ENCODE measurements at places on chromosomes 3 and 15.
A peak's percentile ranks its signal among the peaks of the same experiment; 100 is the strongest.

GRCh38 chr3:128076483-128077201 is 24.4 kb downstream of the SEC61A1 start:
- DNase-seq: peak; percentile 85

DNA sequence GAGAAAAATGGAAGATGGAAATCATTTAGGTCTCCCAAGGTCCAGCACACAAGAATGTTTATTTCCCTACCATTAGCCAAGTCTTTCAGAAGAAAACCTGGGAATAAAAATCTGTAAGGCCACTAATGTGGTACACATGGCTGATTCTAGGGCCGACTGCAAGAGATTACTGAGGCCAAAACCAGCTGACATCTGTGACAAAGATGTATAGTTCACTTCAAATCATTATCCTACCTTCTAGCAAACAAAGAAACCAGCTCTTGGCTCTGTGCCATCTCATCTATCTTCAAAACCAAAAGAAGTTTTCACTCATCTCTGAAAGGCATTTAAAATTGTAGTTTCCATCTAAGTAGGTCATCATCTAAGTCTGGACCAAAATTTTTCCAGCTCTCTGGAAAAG is 43.9 kb downstream of the ERC2 start:
- no peak for DNase-seq

DNA sequence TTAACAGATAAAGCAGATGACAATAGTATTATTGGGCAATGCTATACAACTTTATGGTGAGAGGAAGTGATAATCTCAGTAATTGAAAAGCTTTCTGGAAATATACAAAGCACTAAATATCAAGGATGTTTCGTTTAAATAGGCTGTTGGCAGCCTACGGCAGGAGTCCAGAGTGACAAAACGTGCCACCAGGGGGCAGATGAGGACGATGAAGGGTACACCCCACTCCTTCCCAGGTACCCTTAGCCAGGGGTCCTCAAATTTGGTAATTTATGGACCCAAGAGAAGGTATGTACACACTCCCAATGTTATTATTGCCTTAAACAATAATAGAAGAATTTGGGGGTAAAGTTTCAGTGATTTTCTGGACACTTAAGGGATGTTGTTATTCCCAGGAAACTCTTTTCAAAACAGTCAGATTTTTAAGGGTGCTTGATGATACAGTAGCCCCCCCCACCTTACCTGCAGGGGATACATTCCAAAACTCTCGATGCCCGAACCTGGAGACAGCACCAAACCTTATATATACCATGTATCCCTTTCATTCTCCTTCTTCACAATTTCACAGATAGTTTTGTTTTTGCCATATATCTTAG is 1.4 kb upstream of the MAGEL2 start:
- DNase-seq: no peak

DNA sequence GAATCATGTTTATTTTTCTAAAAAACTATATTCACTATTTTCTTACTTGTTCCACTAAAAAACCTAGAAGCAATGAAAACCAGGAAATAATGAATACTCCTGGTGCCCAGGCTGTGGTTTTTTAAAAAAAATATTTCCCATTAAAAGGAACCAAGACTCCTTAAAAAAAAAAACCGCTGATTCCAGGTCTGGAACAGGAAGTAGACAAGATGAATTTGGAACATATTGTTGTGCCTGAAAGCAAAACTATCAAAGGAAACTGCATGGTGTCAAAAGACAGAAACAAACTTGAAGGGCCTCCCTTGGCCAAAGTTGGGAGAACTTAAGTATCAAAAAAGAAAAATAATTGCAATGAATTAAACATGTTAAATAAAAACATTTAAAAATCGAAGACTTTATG is 245.3 kb upstream of the P2RY1 start:
- no peak for DNase-seq

DNA sequence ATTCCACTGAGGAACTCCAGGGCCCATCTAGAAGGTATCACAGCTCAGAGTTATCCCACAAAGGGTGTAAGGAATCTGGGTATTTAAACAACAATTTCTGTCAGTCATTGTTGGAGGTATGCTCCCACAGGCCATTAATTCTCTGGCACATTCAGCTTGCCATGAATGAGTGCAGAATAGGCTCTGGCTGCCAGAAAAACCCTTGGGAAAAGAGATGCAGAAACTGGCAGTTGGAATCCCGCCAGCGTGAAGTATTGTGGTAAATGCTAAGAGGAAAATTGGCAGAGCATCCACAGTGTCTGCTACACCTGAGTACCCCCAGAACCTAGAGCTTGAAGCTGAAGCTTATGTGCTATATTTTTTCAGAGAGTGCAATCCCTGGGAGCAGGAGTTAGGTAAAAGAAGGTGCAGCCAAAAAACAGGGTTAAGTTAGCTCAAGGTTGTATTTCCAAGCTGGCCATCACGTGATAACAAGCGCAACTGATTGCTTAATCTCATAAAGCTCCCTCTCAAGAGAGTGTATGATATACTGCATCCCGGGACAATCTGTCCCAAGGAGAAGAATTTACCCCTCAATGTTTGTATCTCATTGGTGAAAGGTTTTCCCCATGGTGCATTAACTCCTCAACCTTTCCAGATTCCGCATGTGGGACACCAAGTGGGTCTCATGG is 94.2 kb upstream of the ACP3 start:
- DNase-seq: no peak

DNA sequence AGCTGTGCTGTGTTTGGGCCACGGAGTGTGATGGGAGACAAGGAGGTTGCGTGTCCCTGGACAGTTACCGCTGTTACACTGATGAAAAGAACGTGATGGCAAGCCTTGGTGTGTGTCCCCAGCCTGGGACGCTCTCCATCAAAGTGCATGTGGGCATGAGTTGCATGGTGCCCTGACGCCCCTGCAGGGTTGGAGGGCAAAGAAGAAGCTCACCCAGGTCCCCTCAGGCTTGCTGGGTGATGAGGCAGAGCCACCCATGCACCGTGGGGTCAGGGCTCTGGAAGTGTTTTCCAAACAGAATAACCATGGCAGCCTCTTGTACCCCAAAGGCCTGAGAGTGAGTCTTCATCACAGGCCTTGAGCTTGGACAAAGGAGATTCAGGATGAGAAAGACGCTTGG is 189.2 kb downstream of the ATP10A start:
- no peak for DNase-seq

DNA sequence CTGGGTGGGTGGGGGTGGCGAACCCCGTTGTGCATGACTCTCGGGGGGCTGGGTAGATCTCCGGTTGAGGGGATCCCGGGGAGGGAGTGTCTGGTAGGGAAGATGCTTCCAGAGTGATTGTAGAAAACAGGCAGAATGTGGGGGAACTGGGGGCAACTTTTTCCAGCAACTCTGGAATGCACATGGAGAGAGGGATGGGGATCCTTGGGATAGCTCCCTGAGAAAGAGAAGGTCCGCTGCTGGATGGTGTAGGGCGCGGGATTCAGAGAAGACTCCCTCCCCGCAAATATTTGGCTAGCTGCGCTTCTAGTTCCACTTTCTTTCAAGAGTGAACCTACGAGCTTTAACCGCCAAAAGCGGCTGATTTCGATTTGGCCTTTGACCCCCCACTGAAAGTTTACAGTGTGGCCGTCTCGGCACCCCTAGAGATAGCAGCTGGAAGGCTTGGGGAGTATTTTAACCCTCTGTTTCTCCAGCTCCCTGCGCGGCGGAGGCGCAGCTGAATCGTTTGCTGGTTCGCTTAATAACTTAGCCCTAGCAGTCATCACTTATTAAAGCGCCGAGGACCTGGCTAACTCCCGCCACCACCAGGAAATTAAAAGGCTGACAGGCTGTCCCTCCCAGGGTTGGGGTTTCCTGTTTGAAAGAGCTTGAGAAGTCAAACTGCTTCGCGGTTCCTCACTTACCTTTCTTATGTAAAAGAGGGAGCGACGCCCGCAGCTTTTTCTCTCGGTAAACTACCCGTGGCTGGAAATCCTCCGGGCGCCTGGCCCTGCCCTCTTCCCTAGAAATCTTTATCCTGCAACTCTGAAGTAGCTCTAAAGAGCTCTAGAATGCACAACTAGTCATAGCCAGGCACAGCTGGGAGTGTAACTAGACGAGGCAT is 1.2 kb downstream of the PHLDB2 start:
- peak; percentile 8 for DNase-seq

DNA sequence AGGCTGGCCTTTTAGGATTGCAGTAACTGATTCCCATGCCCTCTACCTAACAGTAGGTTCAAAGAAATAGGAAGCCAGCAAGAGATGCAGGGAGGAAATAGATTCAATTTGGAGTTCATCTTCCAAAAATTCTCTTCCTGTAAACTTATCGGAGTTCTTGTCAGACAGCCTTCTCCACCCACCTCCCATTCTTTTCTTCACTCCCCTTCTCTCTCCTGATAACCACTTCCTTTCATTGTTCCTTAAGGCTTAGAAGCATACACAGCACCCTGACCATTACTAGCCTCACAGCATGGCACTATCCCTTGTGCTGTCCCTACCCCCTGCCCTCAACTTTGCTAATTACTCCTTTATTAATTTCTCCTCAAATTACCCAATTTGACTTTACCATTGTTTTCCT is 130.4 kb upstream of the ADAMTS9 start:
- no peak for DNase-seq

DNA sequence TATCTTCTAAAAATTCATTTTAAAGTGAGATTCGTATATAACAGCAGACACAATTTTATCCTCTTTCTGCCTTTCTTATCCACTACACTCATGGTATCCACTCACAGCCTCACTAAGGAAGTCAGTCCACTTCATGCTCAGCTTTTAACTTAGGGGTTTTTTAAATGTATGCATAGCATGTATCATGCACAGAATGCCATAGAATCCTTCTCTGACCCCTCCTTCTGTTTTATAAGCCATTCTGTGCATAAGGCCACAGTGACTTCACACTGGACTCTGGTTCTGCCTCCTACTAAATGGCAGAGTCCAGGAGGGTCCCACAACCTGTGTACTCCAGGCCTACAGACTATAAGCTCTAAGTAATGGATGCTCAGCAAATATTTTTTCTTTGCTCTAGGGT is 129.2 kb downstream of the ATG7 start:
- DNase-seq: no peak

- peak; percentile 58 for DNase-seq
Measured at GRCh38 chr3:81643721-81644120, 117.7 kb downstream of the GBE1 start.

- no peak for DNase-seq
Measured at GRCh38 chr15:73295630-73296286, 73.0 kb downstream of the HCN4 start.

DNA sequence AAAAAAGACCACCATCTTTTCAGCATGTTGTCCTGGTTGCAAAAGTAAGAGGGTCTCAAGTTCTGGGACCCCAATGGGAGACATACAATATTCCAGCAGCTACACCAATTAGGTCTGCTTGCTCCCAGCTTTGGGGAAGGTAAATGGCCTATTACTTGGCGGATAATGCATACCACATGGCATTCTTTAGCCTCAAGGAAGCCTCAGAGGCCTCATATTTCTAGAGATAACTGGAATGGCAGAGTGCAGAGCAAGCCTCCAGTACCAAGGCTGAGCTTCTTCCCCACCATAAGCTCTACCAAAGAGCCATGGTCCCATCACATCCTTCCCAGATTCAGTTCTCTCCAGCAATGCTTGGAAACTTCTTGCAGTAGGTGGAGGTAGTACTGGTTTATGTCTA is 493.8 kb downstream of the SHQ1 start:
- DNase-seq: no peak

DNA sequence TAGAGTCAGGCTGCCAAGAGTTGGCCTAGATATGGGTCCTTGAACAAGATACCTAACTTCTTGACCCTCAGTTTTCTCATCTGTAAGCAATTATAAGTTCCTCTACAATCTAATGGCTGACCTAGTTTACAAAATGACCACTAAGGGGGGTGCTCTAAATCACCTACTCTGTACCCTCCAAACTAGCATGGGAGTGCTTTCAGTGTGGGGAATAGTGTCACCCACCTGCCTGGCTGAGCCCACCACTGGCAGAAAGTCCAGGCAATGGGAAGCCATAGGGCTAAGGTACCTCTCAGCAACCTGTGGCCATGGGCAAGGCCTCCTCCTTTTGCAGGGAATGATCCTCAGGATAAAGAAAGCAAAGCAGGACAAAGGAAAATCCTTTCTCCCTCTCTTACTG is 58.9 kb downstream of the COL6A5 start:
- no peak for DNase-seq

- no peak for DNase-seq
Measured at GRCh38 chr3:64094713-64095079, 71.4 kb upstream of the PSMD6 start.

- no peak for DNase-seq
Measured at GRCh38 chr3:26365706-26366105, 256.9 kb upstream of the LRRC3B start.

- DNase-seq: peak; percentile 8
Measured at GRCh38 chr3:186772281-186772694, 11.1 kb upstream of the EIF4A2 start.

GRCh38 chr3:74456166-74456565 is 158.3 kb downstream of the CNTN3 start:
- no peak for DNase-seq

DNA sequence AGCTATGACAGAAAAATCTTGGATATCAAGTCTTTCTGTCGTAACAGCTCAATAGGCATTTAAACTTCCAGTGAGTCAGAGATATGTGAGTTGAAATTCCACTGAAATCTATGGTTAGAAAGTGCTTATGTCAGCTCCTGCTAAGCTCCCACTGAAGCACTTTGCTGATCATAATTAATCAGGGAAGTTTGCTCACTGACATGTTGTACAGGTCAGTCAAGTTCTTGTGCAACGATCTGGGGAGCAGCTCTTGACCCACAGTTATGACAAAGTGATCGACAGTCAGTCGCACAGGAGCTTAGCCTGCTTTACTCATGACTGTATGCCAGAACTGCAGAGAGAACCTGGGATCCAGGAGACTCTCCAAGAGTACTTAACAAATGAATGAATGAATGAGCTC is 453.5 kb downstream of the SOX2 start:
- no peak for DNase-seq

- DNase-seq: no peak
Measured at GRCh38 chr3:122912772-122913538, 114.6 kb downstream of the SEMA5B start.

- no peak for DNase-seq
Measured at GRCh38 chr3:9173445-9173844, 76.0 kb downstream of the SRGAP3 start.

- DNase-seq: no peak
Measured at GRCh38 chr3:64368257-64369020, 143.2 kb upstream of the PRICKLE2 start.

GRCh38 chr15:70589728-70590127 is 173.6 kb downstream of the UACA start:
- no peak for DNase-seq

- DNase-seq: no peak
Measured at GRCh38 chr3:109903100-109903499, 565.8 kb upstream of the DPPA4 start.

DNA sequence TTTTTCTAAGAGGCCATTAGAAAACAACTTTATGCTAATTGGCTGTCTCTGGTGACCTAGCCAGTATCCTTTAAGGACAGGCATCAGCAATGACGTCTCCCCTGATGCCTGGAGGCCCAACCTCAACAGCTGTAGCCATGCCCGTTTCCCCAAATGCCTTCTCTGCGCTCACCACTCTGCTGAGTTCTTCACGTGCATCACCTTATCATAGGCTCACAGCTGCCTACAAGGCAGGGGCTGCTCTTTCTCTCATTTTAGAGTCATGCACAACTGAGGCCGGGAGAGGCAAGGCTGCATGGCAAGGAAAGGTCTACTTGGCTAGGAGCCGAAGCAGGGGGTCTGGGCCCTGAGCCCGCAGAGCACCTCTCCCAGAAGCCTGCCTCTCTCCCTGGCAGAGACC is 43.9 kb upstream of the SEC13 start:
- DNase-seq: no peak
